Stimulated activated CD4-positive, alpha-beta T cell treated with anti-CD3 and anti-CD28 coated beads, Interleukin-15, amount 100 ng/mL, for 1 hour (primary cell): ENCODE measurements at places on chromosomes 11 and 22.

GRCh38 chr11:119361056-119361787 is 14.7 kb upstream of the MFRP start:
- no peak for DNase-seq

GRCh38 chr22:37618674-37619073 is 10.0 kb downstream of the GGA1 start:
- DNase-seq = no peak

DNA sequence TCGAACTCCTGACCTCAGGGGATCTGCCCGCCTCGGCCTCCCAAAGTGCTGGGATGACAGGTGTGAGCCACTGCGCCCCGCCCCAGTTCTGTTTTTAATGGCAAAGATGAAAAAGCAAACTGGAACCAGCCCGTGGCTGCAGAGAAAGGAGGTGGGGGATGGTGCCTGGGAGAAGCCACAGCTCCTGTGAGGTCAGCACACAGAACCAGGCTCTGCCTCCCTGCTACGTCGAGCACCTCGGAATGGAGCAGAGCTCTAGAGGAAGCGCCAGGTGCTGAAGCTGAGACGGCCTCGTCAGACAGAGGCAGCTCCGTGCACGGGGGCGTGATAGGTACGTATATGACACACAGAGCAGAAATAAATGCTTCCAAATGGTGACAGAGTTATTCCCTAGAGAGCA is 8.5 kb downstream of the DRD4 start:
- DNase-seq = no peak

- DNase-seq = no peak
Measured at GRCh38 chr11:118524757-118525470, 2.4 kb upstream of the TTC36 start.

DNA sequence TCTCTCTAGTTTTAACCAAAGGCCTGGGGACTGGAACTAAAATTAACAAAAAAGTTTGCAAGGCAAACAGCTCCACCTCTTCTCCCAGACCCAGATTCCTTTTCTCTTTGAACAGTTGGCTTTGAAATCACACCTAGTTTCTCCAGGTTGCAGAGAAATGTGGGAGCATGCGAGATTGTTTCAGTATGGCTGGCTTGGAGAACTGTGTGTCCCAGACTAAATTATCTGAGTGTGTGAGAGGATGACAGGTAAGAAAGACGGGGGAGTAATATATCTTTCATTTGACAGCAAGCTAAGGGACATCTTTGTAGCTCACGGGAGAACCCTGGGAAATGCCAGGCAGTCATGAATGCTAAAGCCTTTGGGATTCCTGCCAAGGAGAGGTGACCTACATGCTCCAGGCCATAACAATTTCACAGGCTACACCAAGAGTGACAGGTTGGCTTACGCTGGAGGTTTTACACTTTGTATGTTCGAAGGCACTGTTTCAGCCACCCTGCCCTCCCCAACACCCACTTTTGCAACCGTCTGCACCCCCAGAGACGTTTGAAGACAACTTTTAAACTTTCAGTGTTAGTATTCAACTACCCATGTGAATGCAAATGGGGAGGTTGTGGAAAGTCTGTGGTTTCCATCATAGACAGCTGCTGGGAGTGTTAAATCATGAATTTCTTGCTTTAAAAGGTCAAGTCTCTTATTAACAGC is 109.3 kb upstream of the SNX19 start:
- DNase-seq = no peak

DNA sequence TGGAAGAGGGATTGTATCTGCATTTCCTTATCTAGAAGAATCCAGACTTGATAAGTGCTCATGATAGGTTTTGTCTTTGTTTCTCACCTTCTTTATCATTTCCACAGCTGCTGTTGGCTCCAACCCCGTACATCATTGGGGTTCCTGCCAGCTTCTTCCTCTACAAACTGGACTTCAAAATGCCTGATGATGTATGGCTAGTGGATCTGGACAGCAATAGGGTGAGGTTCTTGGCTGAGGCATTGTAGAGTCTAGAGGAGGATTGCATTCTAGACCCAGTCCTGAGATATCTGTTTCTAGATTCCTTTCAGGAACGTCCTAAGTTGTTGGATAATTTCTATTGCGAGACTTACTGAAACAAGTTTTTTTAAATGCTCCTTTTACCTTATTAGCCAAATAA is 8.1 kb downstream of the MADD start:
- DNase-seq = no peak

GRCh38 chr11:120183701-120184141 is 27.1 kb upstream of the OAF start:
- no peak for DNase-seq

GRCh38 chr22:24380905-24381230 is 46.5 kb upstream of the ADORA2A start:
- DNase-seq = no peak

- no peak for DNase-seq
Measured at GRCh38 chr11:78228467-78228866, 39.7 kb downstream of the USP35 start.

DNA sequence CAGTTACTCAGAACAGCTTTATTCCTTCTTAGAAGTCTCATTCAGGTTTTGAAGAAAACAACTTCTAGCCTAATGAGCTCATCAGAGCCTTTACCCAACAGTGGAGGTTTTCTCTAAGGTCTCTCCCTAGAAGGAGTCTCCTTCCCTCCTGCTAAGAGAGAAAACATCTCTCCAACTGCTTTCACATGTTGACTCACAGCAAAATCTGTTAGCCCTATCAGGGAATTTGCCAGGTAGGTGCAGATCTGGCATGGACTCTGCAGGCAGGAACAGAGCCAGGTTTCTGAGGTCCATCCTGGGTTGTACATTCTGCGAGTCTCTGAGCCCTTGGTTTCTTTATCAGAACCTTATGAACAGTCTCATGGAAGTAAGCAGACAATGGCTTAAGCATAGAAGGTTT is 214.4 kb downstream of the HIPK3 start:
- DNase-seq = no peak

DNA sequence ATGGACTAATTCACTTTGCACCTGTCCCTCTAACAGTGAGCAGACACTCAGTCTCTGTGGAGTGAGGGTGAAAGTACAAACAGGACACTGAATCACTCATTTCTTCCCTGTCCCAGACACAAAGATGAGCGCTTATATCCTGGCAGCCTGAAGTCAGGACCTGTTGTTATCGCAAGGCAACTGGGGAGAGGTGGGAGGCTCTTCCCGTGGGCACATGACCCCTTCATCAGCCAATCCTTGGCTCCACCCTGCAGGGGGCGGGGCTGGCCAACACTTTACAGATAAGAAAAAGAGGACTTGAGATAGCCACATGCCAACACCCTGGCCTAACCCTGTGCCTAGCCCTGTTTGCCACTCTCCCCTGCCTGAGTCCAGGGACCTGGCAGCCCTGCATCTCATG is 29.5 kb upstream of the TESMIN start:
- DNase-seq = no peak

DNA sequence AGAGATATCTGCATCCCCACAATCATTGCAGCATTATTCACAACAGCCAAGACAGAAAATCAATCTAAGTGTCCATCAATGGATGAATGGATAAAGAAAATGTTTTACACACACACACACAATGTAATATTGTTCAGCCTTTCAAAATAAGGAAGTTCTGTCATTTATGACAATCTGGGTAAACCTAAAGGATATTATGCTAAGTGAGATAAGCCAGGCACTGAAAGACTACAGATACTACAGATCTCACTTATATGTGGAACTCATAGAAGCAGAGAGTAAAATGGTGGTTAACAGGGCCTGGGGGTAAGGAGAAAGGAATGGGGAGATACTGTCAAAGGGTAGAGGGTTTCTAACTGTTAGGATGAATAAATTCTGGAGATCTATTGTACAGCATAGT is 36.0 kb upstream of the EED start:
- DNase-seq = no peak
